Cortex of kidney (tissue), 1 donor: ENCODE measurements at places on chromosomes 12 and 14.

DNA sequence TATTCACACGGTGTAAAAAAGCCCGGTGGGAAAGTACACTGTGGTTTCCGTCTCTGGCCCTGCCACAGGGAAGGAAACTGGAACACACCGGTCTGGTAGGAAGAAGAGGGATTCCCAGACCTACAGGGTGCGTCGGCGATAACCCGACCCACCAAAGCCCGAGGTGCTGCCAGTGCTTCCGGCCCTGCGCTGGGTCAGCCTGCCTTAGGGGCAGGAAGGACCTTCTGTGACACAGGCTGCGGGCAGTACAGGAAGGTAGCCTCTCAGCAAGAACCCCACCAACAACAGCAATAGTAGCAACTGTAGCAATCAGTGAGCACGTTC, 169.5 kb upstream of the FKBP4 start:
- no peak for DNase-seq

DNA sequence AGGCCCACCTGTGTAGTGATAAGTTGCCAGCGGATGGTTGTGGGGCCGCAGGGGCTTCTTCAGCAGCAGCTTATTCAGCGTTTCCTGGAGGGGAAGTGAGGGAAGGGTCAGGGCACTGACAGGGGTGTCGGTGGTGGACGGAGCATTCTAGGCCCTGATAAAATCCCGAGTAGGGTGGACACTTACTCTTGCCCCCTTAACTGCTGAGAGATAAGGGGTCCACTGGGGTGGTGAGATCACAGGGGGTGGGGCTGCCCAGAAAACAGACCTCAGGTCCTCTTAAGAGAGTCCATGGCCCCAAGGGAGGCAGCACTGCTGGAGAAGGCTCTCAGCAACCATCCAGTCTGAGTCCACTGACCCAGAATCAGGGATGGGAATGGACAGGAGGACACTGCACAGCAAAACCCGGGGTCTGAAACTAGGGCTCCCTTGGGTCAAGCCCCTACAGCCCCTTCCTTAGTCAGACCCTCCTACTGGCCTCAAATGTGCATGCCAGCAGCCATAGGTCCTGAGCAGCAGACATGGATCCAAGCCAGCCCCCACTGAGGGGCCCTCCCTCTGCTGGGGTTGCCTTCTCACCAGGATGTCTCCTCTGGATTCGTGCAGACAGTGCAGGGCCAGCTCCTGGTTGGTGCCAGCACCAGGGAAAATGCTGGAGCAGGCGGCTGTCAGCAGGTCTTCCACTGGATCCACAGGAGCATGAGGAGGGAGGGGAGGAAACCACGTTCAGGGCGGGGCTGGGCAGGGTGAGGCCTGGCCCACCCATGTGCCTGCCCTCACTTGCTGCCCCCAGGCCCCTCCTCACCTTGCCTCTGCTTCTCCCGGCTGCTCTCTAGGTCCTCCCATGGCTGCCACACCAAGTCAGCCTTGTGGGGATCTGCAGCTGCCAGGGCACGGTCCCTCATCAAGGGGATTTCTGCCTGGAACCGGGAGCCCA, 12.1 kb upstream of the PNMA1 start:
- DNase-seq = no peak

- no peak for DNase-seq
Observed at GRCh38 chr12:54463484-54463883, 9.9 kb downstream of the GTSF1 start.

DNA sequence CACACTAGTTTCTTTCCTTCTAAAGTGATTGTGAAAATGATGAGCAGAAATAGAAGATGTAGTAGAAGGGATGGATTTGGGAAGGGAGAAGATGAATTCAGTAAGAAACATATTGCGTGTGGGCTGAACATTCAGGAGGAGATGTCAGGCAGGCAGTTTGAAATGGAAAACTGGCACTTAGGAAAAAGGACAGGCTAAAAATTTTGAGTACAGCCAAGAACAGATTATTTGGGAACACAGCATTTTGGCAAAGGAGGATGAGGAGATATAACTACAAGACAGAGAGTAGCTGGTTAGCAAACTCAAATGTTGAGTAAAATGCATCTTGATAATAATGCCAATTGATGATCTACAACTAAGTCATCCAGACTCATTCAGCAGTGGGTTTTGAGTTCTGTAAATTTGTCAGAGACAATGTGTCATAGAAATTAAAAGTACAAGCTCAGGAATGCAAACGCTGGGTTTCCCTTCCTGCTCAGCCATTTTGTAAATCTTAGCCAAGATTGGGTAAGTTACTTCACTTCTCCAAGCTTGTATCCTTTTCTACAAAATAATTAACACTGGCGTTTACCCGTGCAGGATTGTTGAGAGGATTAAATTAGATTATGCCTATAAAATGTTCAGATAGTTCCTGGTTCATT, 255.0 kb downstream of the NAV3 start:
- no peak for DNase-seq

DNA sequence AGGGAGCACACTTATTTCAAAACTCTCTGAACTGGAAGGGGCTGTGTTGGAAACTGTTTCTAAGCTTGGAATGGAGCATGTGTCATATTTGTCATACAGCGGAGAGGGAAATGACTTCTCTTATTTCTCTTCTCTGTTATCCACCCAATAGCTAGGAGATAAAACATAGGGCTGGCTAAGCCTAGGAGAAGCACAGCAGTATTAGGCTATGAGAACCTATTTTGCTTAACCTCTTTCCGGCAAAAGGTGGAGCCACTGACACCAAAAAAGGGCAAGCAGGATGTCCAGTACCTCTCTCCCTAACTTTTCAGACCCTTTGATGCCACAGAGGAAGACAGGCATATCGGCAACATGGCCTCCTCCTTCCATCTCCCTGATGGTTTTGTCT, 148.3 kb downstream of the CRADD start:
- no peak for DNase-seq

- no peak for DNase-seq
Observed at GRCh38 chr12:57757771-57758170, 2.9 kb downstream of the MARCHF9 start.

DNA sequence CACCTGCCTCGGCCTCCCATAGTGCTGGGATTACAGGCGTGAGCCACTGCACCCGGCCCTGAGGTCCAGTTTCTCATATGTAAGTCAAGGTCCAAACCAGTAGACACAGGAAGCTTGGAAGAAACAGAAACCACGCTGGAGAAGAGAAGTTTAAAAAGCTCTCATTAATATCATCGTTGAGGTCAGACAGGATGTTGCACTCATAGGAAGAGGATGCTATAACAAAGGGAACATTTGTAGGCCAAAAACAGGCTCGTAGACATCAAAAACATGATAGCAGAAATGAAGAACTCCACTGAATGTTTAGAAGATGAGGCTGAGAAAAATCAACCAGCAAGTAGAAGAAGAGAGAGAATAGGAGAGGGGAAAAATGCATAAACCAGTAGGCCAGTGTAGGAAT, 46.8 kb downstream of the ACACB start:
- no peak for DNase-seq

- DNase-seq = no peak
Observed at GRCh38 chr14:62185078-62185477, 422.9 kb downstream of the SNAPC1 start.

- no peak for DNase-seq
Observed at GRCh38 chr12:26939953-26940352, 1.7 kb downstream of the FGFR1OP2 start.

DNA sequence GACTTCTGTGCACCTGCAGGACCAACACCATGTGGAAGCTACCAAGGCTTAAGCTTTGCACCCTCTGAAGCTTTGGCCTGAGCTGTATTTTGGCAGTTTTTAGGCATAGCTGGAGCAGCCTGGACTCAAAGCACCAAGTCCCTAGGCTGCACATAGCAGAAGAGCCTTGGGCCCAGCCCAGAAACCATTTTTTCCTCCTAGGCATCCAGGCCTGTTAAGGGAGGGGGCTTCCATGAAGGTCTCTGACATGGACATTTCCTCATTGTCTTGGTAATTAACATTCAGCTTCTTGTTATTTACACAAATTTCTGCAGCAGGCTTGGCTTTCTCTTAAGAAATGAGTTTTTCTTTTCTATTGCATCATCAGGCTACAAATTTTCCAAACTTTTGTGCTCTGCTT, 475.8 kb upstream of the FLRT2 start:
- DNase-seq = no peak

DNA sequence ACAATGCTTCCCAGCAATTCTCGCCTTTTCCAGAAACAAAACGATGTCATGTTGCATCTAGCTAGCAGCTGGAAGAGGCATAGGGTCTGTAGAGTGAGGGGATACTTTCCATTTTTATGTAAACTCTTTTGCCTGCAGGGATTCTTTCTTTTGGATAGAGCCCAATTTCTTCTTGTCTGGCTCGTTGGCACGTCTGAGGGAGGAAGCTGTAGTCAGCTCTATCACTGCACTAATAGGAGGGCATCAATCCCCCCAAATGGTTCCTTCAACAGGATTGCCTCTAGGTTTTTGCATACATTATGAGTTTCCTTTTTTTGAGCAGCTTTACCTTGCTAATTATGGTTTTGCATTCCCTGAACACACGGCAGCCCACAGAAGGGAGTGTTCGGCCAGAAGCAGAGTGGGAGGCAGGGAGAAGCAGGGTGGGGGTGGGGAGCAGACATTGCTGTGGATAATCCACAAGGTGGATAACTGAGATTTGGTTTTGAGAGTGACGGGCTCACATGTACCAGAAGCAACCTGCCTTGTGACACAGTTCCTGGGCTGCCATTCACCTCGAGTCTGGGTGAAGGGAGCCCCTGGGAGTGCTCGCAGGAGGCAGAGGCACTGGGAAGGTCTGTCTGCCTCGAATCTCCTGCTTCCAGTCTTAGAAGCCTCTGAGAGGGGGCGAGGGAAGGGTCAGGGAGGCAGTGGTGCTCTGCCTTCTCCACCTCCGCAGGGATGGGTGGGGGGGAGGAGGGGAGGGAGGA, 24.5 kb downstream of the LRTM2 start:
- DNase-seq = no peak

DNA sequence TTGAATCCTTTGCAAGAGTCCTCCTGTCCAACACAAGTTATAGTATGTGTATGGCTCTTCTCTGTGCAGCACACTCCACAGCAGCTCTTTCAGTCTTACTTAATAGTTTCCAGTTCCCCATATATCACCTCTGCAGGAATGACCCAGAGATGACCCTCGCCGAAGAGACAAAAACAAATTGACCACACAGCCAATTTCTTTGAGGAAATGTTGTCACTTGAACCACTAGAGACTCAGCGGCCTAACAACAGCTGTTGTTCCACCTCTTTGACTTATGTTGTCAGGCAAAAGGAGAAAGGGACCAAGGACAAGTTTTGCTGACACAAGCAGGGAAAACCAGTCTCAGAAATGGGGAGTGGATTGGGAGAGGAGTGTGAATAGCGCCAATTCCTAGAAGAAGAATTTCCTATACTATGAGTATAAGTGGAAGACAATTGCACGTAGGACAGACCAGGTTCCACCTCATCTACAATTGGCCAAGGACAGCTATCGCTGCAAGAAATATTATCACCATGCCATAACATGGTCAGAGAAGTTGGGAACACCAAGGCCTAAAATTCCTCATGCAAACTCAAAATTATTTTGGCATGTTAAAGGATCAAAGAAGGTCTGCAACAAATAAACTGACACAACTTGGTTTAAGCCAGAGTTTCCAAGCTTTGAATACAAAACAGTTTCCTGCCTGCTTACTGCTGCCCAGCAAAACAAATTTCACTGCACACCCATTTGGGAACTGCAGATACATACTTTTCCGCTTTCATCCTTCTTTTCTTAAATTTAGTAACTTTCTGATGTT, 41.7 kb upstream of the ITPR2 start:
- DNase-seq = no peak

DNA sequence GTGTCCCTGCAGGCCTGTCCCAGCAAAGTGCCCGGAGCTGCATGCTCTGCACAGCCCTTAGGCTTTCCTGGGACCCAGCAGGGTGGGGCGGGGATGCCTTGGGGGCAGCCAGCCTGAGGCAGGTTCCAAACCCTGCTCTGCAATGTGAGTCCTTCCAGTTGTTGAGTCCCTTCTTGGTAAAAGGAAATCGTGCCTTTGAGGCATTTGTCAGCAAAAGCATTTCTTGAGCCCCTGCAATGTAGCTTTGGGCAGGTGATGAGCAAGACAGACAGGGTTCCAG, 38.1 kb upstream of the TRAF3 start:
- no peak for DNase-seq

- DNase-seq = no peak
Observed at GRCh38 chr12:130201037-130201436, 38.8 kb downstream of the FZD10 start.

- DNase-seq = no peak
Observed at GRCh38 chr14:75331471-75331870, 52.8 kb downstream of the FOS start.

DNA sequence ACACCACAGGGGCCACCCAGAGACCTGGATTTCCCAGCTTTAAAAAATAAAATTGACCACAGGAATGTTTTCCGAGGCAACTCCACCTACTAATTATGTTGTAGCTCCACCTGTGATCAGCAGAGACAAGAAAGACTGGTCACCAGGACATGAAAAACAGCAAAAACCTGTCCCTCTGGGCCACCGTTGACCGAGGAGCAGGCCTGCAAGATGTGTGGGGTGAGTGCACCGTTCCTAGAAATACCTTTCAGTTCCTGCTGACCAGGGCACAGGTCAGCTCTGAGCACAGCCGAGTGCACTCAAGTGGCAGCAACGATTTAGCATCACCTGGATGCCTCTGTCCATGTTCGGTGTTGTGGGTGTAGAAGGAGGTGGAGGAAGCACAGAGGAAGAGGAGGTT, 16.9 kb downstream of the FZD10 start:
- no peak for DNase-seq

DNA sequence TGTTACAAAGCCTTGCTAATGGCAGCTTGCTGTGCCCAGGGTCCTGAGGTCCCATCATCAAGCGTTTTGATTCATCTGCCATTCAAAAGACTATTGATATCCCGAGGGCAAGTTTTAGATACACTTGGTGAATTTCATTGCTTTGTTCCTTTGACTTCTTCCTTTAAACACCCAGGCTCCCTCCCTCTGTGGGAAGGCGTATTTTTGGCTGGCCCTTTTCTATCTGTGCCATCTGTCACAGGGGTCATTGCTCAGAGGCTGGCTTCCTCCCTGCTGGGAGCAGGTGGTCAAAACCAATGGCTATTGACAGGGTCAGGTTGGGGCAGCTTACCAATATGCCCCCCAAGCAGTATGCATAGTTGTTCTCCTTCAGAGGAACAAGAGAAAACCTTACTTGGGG, 40.0 kb downstream of the SCN8A start:
- DNase-seq = no peak

GRCh38 chr14:83860631-83861155, 1669.3 kb upstream of the FLRT2 start:
- DNase-seq = no peak

DNA sequence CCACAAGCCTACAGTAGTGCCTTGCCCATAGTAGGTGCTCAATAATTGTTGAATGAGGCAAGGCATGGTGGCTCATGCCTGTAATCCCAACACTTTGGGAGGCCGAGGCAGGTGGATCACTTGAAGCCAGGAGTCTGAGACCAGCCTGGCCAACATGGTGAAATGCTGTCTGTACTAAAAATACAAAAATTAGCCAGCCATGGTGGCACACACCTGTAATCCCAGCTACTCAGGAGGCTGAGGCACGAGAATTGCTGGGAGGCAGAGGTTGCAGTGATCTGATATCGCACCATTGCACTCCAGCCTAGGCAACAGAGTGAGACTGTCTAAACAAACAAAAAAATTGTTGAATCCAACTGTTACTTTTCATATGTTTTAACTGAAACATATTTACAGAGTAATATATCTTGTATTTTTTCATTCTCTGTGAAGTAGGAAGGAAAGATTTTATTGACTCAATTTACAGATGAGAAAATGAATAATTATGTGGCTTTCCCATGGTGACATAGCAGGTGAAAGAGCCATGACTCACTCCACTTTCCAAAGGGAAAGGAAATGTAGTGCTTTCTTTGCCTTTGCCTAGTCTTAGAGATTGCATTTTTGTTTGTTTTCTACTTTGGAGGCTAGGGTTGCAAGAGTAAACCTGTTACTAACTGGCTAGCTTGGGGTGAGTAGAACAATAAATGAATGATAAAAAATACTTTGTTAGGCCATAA, 95.4 kb upstream of the SLC38A4 start:
- no peak for DNase-seq
